Esophagus squamous epithelium (tissue), 5 donors: ENCODE measurements at places on chromosomes 5 and 9.

- DNase-seq: no peak
Observed at GRCh38 chr5:2311851-2312250, 429.1 kb upstream of the IRX4 start.

DNA sequence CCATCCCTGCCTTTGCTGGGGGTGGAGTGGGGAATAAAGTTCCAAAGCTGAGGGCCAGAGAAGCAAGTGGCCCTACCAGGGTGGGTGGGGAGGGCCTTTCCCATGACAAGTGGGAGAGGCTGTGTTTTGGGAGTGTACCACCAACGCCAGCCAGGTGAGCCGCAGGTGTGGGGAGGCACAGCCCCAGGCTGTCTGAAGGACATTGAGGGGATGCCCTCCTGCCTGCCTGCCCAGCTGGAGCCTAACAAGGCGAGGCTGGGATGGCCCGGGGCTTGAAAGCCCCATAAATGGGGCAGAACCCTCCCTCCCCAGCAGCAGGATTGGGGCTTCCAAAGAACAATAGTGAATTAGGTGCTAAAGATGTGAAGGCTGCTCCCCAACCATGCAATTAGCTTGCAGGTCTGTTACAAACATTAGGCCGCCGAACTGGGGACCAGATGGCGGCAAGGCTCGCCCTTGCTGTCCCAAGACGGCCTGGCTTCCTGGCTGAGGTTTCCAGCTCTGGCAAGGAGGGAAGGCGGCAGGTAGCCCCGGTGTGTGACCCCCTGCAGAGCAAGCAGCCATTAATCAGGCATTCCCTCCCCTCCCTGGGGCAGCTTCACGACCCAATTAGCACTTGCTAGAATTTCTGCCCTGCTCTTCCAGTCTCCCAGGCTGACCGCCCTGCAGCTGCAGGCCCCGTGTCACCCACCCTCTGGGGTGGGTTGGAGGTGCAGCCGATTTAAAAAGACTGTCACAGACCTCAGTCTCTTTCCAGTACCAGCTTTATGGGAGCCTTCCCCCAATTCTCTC, 42.9 kb downstream of the FGF18 start:
- DNase-seq: no peak

DNA sequence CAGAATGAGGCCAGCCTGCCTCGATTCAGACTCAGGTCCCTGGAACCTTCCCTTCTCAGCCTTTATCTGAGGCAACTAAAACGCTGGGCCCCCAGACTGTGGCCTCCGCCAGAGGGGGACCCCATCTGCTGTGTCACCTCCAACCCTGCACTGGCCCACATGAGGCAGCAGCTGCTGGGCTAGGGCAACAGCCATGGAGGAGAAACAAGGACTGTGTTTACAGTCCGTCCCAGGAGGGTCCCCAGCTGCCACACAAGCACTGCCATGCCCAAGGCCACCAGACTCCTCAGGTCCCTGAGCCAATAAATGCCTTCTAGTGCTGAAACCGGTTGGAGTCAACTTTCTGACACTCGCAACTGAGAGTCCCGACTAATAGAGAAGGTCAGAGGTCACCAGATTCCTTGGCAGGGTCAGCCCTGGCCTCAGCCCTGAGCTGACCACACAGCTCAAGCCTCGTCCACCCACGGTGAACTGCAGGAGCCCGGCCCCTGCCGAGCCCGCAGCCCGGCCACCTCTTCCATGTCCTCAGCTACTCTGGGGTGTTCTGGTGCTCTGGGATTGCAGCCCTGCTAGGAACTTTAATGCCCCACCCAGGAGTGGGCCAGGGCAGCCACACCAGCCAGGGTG, 77.0 kb downstream of the ZNF354C start:
- DNase-seq: no peak

DNA sequence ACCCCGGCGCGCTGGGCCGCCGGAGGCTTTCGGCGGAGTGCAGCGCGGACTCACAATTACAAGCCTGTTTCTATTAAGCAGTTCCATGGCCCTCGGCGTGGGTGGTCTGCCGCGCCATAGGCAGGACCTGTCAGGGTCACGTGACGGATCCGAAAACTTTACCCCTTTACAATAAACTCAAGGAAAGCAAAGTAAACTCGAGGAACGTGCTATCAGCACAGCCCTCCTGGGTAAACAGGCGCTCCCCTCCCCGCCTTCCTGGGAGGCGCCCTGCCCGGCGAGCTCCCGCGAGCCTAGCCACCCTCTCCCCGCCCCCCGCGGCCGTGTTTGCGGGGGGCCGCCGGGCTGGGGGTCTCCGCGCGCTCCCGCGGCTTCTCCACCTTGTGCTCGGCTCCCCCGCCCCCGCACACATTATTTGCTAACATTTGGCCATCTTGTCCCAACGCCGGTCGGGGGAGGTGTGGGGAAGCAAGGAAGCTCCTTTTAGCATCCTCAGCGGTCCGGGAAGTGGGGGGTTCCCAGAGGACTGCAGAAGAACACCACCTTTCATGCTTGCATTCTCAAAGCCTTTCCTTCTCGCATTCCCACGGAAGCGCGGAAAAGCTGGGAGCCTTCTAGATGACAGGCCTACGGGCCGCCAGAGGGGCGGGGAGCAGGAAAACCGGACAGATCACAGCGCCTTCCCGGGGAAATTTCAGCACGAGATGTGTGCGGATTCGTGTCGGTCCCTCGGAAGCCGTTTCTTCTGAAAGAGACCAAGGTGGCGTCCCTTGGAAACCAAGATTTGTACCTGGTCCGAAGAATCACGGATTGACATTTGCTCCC, at the start of gene PTCH1:
Gene PTCH1, minus strand, starts transcription at position 238 of the 825 bp plus-strand sequence.
- no peak for DNase-seq

DNA sequence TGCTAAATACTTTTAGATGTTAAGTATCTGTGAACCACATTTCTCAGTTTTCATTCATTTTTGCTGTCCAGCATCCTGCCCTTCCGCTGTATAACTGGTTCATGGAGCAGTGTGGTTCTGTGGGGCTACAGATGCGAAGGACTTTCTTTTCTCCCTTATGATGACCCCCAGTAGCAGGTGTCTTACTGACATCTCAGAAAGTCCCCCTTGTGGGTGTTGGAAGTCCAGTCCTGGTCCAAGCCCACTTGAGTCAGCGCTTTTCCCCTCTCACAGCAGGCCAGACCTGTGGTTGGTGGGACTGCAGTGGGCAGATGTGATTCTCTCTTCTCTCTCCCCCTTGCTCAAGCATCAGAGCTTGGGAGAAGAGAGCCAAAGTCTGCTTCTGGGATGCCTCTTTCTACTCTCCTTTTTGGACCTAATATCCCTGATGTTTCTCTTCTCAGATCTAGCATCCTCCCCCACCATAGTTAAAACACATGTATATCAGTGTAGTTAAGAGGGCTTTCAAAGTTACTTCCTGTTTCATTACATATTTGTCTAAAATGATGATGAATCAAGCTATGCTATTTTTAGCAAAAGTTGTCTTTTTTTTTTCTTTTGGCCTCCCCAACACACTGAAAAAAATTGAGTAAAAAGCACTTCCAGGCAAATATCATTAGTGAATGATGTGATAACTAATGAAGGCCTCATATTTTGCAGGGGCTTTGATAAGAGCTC, 119.5 kb upstream of the ZNF618 start:
- no peak for DNase-seq

- no peak for DNase-seq
Observed at GRCh38 chr5:1374679-1375055, 29.8 kb upstream of the CLPTM1L start.

DNA sequence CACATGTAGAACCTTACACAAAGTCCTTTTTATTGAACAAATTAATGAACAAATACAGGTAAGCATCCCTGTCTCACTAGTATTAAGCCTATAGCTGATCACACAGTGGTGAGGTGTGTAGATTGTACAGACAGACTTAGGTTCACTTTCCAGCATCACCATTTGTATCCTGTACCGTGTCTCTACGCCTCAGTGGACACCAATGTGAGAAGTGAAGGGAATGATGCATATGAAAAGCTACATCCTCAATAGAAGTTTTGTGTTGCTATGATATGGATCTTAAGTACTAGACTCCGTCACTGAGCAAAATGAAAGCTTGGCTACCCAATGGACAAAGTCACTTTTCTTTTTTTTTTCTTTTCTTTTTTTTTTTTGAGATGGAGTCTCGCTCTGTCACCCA, 46.6 kb downstream of the UGCG start:
- DNase-seq: no peak

DNA sequence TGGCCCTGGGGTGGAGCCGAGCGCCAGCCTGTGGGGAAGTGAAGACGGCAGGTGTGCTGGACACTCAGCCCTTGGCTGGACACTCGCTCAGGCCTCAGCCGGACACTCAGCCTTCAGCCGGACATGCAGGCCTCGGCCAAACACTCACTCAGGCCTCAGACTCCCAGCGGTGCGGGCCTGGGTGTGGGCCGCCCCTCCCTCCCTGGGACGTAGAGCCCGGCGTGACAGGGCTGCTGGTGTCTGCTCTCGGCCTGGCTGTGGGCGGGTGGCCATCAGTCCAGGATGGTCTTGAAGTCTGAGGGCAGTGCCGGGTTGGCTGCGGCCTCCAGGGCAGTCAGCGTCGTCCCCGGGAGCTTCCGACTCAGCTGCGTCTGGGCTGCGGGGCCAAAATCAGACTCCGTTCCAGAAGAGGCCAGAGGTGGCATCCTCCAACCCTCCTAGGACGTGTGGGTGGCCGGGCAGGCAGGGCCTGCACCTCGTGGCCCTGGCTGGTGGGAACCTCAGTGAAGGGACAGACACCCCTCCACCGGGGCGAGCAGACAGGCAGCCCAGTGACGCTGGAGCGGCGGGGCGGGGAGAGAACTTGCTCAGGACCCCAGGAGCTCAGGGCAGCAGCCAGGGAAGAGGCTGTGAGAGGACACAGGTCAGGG, 28.4 kb downstream of the SLC6A18 start:
- no peak for DNase-seq

GRCh38 chr5:87210076-87210475, 57.6 kb upstream of the RASA1 start:
- DNase-seq: no peak

DNA sequence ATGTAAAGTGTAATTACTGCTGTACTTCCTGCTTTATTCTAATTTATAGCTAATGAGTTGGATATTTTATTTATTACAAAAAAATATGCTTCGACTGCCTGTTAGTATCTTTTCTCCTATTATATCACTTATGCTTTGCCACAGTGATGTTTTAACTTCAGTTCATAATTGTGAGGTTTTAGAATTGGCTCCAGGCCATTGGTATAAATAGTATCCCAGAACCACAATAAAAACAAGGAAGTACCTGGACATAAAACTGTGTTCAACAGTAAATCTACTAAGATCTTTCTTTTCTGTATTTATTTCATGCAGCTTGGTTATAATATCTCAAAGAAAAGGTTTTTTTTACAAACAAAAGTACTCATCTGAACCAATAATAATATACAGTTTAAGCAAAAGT, 354.3 kb upstream of the CDH9 start:
- DNase-seq: no peak

DNA sequence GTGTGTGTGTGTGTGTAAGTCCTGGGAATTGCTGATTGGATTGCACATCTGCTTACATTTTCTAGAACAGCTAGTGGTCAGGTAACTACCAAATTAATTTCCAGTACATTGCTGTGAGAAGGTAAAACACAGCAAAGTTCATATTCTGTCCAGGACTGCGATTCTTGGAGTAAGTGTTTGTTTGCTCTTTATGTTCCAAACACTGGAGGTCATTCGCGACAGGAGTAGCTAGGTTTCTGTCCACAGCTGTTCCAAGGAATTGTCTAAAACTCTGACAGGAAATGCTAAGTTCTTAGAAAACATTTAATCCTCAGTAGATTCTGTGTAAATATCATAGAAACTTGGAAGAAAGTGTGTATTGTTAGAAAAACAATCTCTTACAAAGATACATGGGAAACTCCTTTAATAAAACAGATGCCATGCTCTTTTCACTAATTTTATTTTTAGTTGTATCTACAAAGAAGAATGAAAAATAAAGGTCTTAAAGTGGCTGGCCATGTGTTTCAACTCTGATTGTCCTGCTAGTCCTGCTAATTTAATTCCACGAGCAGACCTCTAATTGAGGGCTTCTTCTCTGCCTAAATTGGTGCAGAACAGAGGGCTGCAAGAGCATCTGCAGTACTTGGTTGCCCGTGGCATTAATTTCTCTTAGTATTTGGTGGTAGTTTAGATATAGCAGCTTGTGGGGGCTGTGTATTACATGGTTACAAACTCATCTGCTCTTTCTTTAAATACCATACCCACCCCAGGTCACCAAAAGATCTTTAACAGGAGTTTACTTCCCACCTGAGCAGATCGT, 464.5 kb downstream of the RASEF start:
- DNase-seq: no peak

GRCh38 chr9:112378328-112379176, 1.4 kb upstream of the HSDL2 start:
- no peak for DNase-seq

DNA sequence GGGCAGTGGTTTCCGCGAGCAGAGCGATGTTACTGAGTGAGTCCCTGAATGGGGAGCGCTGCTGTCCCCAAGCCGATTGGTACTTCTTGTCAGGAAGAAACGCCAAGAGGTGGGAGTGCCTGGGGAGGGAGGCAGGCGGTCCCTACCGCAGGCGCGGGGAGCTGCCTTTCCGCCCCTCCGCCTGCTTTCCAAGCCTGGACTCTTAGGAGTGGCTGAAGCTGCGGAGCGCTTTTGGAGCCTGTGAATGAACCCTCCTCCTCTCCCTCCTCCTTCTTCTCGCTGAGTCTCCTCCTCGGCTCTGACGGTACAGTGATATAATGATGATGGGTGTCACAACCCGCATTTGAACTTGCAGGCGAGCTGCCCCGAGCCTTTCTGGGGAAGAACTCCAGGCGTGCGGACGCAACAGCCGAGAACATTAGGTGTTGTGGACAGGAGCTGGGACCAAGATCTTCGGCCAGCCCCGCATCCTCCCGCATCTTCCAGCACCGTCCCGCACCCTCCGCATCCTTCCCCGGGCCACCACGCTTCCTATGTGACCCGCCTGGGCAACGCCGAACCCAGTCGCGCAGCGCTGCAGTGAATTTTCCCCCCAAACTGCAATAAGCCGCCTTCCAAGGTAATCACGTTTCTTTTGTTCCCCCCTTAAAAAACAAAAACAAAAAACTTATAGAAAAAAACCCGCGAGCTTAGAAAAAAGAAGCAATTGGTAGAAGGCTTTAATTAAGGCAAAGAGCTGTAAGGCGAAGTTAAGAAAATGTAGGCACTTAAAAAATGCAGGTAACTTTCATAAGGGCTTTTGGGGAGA, at the start of gene VCAN:
Gene VCAN, plus strand, starts transcription at position 340 of the 808 bp plus-strand sequence. CDS start 11,775 bp downstream, outside the sequence.
- no peak for DNase-seq

DNA sequence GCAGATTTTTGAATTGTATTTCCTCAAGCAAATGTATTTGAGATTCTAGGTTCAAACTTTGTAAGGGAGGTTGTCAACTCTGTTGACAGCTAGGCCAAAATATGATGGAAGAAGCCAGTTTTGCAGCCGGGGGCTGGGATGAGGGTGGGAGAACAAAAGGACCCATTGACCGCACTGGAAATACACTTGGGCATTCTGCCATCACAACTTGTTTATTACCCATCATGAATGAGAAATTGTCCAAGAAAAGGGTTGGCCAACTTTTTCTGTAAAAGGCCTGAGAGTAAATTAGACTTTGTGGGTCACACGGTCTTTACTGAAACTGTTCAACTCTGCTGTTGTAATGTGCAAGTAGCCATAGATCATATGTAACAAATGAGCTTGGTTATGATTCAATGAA, 221.3 kb upstream of the KLF9 start:
- DNase-seq: no peak

DNA sequence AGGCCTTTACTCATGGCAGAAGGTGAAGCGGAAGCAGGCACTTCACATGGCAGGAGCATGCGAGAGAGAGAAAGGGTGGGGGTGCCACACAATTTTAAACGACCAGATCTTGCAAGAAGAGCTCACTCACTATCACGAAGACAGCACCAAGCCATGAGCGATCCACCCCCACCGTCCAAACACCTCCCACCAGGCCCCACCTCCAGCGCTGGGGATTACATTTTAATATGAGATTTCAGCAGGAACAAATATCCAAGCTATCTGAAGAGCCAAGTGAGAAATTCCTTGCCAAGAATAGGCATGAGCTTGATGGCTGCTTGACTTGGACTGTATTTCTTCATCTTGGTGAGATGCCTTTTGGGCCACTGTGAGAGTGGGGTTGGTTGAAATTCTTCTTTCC, 88.0 kb downstream of the PDZD2 start:
- no peak for DNase-seq
